AG04449 (cell line): ENCODE measurements at places on chromosomes 6 and 20.
A peak's percentile ranks its signal among the peaks of the same experiment; 100 is the strongest.

DNA sequence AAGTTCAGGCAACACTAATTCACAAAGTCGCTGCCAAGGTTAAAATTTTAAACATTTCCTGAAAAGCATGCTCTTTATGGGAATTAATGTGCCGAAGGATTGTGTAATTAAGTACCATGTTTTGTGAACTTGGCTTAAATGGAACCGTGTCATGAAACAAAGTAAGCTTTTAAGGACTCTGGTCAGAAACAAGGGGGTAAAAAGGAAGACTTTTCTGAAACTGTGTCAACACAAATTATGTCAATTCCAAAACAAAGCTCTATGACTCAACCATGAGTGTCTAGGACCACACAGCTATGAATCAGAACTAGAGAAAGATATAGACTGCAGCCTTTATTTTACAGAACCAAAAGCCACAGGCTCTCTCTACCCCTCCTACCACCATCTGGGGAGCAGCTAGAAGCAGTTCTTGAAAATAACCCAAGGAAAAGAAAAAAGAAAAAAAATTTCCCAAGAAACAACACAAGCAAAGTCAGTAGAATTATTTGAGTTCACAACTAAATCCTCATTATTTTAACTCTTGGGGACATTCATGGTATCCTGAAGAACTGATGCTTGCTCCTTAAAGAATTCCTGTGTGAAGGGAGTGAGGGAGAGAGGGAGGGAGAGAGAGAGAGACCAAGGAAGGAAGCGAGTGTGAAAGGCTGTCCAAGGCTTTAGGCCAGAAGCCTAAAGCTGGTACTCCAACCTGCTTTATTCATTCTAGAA, 81.9 kb downstream of the ZMYND8 start:
- DNase-seq: peak; percentile 83

- no peak for DNase-seq
These were observed 2.1 kb downstream of the TMEM14B start for GRCh38 chr6:10749734-10750133.

DNA sequence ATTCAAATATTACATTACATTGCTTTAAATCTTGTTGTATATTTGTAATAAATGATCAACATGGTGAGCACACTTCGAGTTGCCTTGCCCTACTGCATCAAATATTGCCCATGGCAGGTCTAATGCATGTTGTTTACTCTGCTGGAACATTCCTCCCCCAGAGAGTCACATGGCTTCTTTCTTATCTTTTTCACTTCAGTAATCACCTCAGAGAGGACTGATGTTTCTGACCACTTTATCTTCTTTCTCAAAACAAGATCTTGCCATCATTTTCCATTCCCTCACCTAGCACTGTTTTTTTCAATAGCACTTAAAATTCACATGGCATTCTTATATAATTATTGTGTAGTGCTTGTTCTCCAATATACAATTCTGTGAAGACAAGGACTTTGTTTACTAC, 243.5 kb upstream of the THEMIS start:
- DNase-seq: no peak

- DNase-seq: no peak
These were observed 10.5 kb upstream of the TXNDC5 start for GRCh38 chr6:7921046-7921445.

DNA sequence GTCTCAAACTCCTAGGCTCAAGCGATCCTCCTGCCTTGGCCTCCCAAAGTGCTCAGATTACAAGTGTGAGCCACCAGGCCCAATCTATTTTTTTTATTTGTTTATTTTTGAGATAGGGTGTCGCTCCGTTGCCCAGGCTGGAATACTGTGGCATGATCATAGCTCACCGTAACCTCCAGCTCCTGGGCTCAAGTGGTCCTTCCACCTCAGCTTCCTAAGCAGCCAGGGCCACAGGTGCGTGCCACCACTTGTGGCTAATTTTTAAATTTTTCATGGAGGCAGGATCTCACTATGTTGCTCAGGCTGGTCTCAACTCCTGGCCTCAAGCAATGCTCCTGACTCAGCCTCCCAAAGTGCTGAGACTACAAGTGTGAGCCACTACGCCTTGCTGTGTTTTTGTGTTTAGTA, 9.8 kb downstream of the KIF3B start:
- DNase-seq: no peak

DNA sequence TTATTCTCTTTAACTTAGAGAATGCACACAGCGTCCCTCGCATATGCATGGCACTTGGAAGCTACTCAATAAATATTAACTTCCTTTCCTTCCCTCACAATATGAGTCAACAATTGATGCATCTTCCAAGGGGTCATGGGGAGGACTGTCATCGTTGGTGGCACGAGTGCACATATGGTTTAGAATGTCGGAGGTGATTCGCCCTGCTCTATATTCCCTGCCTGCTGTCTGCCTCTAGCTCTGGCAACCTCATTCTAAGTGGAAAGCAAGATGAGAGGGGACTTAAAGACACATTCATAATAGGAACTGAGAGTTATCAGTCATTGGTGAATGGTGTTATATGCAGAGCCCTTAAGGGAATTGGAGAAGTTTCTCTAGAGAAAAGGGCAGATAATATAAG, 44.6 kb downstream of the MAK start:
- DNase-seq: no peak

GRCh38 chr20:21166801-21167200, 40.9 kb downstream of the KIZ start:
- DNase-seq: no peak

GRCh38 chr6:77653816-77654215, 977 bp downstream of the MEI4 start:
- no peak for DNase-seq

DNA sequence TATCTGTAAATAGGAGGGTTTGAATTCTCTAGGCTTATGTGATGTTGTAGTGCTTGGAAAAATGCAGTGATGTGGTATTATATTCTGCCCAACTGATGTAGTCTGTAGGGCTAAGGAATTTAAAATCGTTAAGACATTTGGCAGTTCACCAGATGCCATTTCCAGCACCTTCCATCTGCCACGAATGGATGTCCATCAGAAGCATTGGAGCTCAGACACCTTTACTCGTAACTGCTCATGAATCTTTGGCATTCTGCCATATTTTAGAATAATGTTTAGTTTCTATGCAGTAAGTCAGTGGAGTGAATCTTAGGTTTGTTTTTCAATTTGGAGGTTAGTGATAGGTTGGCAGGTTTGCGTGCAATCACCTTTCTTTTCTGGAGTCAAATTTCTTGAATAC, 2.4 kb upstream of the SYTL3 start:
- DNase-seq: no peak

DNA sequence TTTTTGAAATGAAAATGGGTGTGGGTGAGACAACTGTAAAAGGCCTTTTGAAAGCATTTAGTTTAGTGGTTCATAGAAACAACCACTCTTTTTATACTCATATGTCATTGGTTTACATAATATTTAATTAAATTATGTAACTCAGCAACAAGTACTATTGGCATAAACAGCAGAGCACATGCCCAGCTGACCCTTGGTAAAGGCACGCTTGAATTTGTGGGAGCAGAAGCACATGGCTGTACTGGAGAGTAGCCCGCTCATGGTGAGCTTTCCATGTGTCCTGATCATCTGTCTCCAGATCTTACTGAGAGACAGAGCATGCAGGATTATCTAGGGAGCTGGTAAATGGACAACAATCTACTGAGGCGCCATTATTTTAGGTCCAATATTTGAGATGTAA, 17.1 kb upstream of the KLHL31 start:
- DNase-seq: no peak

GRCh38 chr6:35569011-35569461, 56.3 kb upstream of the TULP1 start:
- no peak for DNase-seq

GRCh38 chr6:107625264-107625663, 135.3 kb downstream of the SOBP start:
- DNase-seq: no peak

GRCh38 chr6:116376149-116376548, 5.4 kb downstream of the DSE start:
- DNase-seq: no peak

GRCh38 chr20:58950603-58951002, 30.5 kb upstream of the NELFCD start:
- DNase-seq: no peak

DNA sequence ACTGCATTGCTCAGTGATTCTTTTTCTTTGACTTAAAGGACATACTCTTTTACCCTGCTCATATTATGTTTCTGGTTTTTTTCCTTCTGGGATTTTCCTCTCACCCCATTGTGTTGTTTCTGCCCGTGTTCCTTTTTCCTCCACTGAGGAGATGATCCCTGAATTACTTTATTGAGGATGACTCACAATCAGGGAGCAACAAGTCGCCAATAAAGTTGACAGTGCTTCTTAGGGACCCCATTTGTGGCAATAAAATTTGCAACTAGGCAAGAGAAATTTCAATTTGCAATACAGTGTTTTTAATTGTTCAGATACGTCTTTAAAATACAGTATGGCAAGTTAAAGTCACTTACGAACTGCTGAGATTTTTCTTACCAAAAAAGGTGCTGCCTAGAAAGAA, 217.9 kb downstream of the SOX4 start:
- no peak for DNase-seq

- no peak for DNase-seq
These were observed 33.1 kb upstream of the CHRNA4 start for GRCh38 chr20:63394069-63394919.

DNA sequence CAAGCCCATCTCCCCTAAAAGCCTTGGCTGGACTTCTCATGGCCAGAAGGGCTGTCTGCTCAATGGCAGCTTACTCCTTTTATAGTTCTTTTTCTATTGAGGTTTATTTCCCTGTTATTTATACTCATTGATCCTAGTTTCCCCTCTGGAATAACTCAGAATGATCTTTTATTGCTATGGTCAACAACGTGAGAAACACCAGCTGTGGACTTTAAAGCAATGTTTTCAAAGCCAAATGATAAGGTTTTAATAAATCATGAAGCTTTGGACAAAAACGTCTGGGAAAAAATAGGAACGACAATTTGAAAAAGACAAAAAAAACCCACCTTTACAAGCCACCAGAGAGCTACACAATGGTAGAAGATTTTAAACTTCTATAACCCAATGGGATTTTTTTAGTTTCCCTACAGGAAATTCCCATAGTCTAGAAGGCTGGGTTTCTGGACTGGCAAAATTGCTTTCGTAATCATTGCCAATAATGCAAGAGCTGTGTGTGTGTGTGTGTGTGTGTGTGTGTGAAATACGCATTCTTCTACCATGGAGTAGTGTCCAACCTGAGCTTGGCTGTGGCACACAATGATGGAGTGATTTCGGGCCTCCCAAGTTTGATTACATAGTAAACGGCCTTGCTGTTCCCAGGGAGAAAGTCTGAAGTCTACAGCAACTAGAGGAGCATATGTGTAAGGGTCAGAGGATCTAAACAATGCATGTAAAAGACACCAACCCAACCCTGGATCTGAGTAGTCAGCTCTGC, 396.0 kb downstream of the SYNE1 start:
- no peak for DNase-seq

GRCh38 chr20:46939031-46939965, 44.7 kb downstream of the EYA2 start:
- DNase-seq: no peak

GRCh38 chr6:71510057-71510713, 221.6 kb downstream of the OGFRL1 start:
- DNase-seq: no peak

GRCh38 chr20:57619051-57619831, 985 bp downstream of the ZBP1 start:
- no peak for DNase-seq

DNA sequence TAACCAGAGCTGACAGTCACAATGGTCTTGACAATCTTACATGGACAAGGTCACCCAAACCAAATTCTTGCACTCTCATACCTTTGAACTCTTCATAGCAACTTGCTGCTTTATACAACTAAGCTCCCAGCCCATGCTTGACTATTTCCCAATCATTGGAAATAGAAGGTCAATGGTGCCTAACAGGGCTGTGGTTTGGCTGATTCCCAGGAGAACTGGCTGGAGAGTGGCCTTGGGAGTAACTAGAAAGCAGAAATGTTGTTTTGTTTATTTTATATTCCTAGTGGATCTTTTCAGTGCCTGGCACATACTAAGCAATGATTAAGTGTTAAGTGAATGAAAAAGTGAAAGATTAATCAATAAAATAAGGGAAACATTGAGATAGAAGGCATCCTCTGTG, 3.0 kb downstream of the SPINT4 start:
- DNase-seq: no peak

DNA sequence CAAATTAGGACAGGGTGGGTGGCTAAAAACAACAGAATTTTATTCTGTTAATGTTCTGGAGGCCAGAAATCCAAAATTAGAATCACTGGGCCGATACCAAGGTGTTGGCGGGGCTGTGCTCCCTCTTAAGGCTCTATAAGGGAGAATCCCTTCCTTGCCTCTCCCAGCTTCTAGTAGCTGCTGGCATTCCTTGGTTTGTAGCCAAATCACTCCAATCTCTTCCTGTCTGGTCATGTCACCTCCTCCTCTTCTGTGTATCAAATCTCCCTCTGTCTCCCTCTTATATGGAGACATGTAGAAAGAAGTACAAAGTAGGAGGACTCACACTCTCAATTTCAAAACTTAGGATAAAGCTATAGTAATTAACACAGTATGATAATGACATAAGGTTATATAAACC, 102.9 kb upstream of the SIRPA start:
- no peak for DNase-seq

GRCh38 chr6:71137973-71138372, 150.6 kb upstream of the OGFRL1 start:
- no peak for DNase-seq

DNA sequence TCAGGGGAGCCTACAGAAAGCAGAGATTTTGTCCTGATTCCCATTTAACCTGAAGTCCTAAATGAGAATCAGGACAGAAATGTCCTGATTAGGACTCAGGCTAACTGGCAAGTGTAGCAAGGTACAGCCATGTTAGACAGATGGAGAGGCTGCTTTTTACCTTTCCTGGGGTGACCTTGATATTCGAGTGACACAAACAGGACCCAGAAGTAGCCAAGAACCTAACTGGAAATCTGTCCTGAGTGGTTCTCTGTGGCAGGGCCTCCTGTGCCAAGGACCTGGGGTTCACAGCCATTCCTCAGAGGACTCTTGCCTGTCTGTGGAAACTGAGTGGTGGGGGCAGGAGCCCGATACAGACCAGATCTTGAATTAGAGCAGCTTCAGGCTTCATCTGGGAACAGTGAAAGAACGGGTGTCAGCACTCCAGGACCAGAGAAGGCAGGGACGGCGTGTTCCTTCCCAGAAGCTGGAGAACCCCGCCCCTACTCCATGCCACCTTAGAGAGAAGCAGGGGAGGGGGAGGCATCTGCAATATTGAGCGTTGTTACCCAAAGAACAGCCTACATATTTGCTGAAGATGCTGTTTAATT, 4.3 kb upstream of the FUCA2 start:
- DNase-seq: no peak

DNA sequence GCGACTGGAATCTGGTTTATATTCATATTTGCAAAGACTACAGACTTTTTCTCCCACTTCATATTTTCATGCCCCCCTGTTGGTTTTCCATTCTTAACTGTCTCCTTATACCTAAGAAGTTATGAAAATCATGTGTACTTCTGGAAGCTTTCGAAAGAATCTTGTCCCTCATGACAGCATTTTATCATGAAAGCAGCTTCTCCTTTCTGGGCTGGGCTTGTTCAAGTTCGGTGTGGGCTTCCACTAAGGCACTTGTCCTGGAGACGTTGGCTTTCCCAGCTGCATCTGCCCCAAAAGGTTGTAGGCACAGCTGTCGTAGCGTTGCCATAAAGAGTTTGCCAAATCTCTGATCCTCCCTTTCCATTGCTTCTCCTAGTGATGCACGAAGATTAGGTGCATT, 56.5 kb downstream of the RPRD1B start:
- no peak for DNase-seq
